ENCODE measurements at places on chromosomes 4 and X.

DNA sequence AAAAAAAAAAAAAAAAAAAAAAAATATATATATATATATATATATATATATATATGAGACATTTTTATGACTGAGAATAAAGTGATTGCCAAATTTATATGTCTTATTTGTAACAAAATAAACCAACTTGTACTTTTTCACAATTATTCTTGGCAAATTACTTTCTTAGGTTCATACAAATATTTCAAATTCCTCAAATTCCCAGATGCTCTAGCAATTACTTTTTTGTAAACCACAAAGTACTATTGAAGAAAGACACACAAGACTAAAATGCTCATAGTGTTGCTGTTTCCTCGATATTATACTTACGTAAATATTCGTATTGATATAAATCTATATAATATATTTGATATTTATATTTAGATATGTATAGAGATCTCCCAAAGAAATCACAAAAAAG lies 390.0 kb downstream of the FAT4 start:
- no peak for DNase-seq

- no peak for DNase-seq
These were observed 23.7 kb upstream of the PNPLA4 start for GRCh38 chrX:7950865-7951264.

DNA sequence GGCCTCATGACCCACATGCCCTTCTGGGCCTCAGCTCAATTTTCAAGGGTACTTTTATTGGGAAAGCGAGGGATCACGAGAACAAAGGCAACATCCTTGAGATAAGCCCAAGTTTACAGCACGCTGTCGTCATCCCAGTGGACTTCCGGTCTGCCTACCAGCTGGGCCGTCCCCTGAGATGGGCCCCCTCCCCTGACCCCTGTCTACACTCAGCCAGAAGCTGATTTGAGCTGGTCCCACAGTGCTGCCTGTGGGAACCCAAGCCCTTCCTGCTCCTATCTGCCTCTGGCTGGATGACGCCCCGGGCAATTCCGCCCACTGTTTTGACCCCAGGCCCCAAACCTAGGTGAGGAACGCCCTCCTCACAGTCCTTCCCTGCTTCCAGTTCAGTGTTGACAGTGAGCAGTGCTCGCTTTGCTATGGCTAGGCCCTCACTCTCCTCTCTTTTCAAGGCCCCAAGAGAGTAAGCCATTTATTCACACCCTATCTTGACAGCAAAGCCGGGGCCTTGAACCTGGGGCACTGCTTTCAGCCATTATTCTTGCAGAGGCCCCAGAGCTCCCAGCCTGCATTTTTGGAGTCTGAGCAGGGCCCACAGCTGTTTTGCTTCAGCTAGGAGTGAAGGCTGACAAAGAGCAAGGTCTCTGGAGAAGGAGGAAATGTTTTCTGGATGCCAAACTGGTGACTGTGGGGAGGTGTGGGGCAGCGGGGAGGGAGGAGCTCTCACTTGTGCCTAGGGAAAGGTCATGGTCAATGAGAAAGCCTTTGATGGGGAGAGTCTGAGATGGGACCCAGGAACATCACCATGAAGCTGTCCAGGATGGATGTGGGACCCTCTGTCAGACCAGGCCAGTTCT lies 164.6 kb upstream of the BCOR start:
- no peak for DNase-seq

GRCh38 chr4:13548984-13549546 lies 4.8 kb upstream of the NKX3-2 start:
- DNase-seq = peak; percentile 82

- DNase-seq = no peak
These were observed 56.5 kb upstream of the PGM2 start for GRCh38 chr4:37770016-37770415.

DNA sequence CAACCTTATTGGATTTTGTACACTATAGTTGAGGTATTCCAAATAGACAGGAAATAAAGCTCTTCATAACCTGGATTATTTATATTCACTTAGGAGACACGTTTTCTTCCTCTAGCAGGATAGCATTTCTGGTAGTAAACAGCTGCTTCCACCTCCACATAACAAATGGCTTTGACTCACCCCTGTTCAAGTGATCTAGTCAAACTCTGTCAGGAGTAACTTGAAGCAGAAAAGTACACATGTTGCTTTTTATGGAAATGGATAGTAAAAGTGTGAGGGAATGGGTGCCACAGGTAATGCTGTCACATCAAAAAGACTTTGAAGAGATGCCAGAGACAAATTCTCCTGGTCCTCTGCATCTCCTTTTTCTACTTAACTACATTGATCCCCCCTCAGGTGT lies 258.7 kb upstream of the SLC7A11 start:
- DNase-seq = no peak

DNA sequence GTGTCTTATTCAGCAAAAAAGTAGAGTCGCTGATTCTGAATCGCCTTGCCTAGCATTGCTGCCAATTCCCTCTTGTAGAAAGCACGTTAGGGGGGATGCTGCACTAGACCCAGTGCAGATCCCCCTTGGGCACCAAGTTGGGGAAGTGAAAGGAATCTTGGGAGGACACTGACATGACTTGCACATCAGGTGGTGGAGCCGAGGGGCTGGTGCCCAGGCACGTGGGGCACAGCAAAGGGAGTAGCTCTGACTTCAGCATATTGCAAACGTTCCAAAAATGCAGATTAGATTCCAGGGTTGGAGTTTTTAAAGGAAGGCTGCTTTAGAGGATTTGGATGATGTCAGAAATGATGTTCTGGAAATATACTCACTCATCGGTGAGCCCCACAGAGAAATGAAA lies 47.4 kb upstream of the GPM6B start:
- DNase-seq = no peak

DNA sequence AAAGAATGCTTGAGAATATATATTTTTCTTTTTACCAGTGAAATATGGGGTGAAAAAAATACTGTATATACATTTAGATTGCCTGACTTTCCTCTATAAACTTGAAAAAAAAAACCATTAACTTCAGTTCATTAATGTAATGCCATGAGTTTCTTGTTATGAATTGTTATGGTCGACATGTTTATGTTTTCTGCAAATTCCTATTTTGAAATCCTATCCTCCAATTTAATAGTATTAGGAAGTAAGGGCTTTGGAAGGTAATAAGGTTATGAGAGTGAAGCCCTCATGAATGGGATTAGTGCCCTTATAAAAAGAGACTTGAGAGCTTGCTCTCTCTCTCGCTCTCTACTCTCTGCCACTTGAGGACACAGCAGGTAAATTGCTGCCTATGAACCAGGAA lies 211.4 kb downstream of the LDB2 start:
- no peak for DNase-seq

GRCh38 chrX:153537526-153538295 lies 20.3 kb downstream of the ATP2B3 start:
- DNase-seq = no peak

- DNase-seq = no peak
These were observed 517.4 kb downstream of the FAT4 start for GRCh38 chr4:125832161-125832560.

- DNase-seq = no peak
These were observed 817 bp upstream of the WDR19 start for GRCh38 chr4:39181520-39181904.

DNA sequence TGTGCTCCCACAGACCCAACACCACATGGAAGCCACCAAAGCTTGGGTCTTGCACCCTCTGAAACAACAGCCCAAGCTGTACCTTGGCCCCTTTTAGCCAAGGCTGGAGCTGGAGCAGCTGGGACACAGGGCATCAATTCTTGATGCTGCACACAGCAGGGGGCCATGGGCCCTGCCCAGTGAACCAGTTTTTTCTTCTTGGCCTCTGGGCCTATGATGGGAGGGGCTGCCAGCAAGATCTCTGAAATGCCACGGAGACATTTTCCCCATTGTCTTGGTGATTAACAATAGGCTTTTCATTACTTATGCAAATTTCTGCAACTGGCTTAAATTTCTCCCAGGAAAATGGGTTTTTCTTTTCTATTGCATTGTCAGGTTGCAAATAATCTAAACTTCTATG lies 49.0 kb downstream of the SPANXA2 start:
- DNase-seq = no peak

- DNase-seq = no peak
These were observed 928.1 kb downstream of the FAT4 start for GRCh38 chr4:126242679-126243390.

DNA sequence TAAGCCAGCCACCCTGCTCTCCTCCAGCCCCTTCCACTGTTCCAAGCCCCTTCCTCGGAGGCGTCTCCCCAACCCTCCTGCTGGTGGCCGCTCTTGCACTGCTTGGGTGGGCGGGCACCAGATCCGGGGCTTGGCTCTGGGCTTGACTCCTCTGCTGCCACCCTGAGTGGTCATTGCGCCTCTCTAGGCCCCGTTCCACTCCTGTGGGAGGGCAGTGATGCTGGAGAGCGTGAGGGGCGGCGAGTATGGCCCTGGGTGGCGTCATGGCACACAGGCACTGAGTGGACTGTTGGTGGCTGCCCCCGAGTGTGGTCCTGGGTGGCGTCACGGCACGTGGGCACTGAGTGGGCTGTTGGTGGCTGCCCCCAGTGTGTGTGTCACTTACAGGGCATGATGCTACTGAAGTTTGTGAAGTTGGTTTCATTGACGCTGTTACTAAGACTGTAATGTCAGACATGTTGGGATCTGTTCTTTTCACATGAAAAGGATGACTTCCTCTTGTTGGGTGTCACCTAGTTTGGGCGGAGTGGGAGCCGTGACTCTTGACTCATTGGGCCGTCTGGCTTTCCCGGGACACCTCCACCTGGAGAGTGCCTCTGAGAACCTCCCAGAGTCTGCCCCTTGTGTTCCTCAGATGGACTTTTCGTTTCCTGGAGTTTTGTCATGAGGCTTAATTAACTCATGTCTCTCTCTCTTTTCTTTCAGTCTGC lies 55.9 kb upstream of the HGFAC start:
- no peak for DNase-seq

Data from activated CD4-positive, alpha-beta T cell treated with anti-CD3 and anti-CD28 coated beads, Interleukin-2, amount 50 U/mL, for 24 hours (primary cell).